ENCODE measurements at places on chromosomes 2 and 18.

DNA sequence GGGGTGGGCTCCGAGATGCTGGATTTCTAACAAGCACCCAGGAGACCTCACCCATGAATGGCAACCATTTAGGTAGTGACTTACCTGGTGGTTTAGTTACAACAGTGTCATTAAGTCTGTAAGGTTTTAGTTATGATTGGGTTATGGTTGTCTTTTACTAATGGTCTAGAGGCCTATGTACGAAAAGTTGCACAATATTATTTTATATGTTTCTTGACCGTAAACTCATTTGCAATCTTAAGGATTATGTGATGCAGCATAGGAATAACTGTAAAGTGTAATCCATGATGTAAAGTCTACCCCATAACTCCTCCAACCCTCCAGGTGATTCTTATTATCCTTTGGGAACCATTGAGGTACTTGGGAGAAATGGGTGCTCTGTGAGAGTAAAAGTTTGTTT, 155.4 kb upstream of the ZEB2 start:
- DNase-seq: no peak

DNA sequence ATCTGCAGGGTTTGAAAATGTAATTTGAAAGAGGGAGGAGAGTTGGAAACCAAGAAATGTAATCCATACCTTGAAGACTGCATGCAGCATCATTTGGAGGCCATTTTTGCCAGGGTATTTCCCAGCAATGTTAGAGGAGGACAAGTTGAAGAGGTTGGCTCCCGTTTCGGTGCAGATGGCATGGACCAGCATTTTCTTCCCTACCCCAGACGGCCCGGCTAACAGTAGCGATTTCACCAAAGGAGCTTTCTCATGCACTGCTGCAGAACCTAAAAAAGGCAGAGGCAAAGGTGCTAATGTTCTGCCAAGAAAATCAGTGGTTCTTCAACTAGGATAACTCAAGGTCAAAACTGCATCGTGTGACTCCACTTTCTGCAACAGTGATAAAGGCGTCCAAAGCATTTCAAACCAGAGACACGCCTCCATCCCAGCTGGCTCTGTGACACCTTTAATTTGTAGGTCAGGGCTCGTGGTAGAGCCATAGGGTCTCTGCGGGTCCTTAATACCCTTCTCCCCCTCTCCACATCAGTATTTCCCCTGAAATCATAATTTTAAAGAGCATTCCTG, 99.6 kb upstream of the ASB18 start:
- DNase-seq: no peak

- DNase-seq: peak; percentile 57
These were observed 225.5 kb upstream of the GALNT5 start for GRCh38 chr2:157032017-157032416.

- DNase-seq: no peak
These were observed 33.7 kb upstream of the IL1R2 start for GRCh38 chr2:101958061-101958460.

DNA sequence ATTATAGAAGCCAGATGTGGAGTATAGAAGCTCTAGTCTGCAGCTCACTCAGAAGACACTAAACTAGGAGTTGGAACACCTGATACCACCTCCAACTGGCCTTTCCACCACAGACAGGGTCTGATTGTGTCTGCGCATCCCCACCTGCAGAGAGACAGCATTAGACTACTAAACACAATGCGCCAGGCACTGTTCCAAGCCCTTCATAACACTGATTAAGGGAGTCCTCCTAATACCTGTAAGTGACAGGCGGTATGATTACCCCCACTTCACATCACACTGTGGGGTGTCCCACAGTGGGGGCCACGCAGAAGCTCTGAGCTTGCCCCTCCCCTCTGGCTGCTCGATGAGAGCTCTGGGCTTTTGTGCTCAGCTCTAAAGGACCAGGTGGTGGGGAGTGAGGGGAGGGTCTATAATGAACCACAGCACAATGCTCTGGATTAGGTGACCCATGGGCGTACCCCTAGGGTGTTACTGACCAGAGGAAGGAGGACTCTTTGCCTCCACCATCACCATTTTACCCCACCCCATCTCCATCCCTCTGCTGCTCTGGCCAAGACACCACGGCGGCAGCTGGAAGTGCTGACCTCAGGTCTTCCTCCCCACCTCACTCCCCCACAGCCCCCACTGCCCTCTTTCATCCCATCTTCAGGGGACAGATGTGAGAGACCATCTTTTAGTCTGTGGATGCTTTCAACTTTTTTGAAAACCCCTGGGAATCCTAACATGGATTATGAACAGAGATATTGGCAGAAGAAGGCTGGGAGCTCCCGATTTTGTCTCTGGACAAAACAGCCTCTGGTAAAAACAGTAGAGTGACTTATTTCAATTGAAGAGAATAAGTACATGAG, 145.1 kb downstream of the GFPT1 start:
- peak; percentile 76 for DNase-seq

DNA sequence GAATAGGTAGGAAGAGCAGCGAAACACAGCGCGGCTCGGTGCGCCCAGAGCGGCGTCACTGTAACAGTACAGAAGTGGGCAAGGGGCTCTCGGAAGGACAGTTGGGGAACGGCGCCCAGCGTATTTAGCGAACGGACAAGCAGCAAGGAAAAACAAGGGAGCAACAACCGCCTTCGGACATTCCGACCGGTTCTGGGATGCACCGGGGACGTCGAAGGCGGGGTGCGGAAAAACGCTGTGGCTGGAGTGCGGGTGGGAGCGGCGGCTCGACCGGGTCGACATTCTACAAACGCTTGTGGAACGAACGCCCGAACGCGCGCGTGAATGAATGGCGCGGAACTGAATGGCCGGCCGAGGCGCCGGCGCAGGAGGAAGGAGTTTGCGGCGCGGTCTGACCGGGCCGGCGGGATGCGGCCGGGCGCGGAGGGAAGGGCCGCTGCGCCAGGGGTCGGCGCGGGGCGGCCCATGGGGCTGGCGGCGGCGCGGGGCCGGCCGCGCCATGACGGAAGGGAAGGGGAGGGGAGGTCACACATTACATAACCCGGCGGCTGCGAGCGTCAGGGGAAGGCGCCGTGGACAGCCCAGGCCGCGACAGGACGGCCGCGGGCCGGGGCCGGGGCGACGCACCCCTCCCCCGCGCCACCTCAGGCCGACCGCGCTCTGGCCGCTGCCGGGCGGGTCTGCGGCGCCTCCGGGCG, 605 bp downstream of the REV1 start:
- DNase-seq: peak; percentile 83

- no peak for DNase-seq
These were observed 19.8 kb downstream of the INO80C start for GRCh38 chr18:35477974-35478373.

- no peak for DNase-seq
These were observed 77.0 kb upstream of the TACR1 start for GRCh38 chr2:75276093-75277029.

- no peak for DNase-seq
These were observed 165.2 kb upstream of the EPC2 start for GRCh38 chr2:148479398-148479797.

DNA sequence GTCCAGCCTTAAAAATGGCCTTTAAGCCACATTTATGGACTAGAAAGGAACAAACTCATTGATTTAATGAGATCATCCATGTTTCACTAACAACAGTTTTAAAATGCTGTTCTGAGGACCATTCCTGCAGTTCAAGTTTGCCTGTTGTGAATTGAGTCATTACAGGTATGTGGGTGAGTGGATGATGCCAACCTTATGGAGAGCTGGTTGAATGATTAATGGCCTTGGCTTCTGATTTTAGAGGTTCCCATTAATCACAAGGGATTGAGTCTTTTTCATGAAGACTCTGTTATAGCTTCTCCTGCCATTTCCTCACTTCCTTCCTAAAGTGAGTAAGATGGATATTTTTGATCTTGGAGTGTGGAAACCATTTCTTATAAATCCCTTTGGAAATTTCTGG, 459.8 kb upstream of the SLC14A2 start:
- no peak for DNase-seq

DNA sequence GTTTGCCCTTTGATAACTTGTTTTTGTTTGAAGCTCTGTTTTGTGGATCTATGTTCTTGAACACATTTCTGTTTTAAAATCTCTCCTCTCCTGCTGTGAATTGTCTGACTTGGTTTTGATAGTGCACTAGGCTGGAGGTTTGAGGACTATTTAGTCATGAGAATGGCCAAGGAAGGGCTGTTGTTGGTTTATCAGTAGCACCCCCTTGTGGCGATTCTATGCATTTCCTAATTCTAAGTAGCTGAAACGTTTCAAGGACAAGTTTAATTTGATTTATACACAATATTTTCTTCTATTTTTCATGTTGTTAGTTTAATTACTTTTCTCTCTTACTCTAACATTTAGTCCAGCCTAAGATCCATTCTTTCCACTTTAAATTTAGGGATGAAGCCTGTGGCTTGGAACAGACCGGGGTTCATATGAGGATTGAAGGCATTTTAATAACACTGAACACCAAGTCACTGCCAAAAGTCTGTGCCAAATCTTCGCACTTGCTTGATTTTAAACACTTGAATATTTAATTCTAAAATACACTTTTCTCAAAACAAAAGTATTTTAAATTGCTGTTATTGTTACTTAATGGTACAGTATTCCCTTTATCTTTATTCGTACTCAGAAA, 166.0 kb downstream of the SOCS6 start:
- DNase-seq: peak; percentile 56

DNA sequence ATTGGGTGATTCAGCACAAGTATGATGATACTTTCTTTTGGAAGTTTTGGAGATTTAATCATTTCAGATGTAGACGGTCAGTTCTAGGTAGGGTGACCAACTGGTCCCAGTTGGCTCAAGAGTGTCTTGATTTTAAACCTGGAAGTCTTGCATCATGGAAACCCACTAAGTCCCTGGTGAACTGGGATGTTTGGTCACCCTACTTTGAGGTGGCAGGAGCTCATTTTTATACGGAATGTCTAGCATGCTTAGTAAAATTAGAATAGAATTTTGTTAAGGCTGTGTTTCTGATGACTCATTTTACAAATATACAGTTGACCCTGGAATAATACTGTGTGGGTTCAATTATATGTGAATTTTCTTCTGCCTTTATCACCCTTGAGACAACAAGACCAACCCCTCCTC, 61.5 kb upstream of the DOCK10 start:
- no peak for DNase-seq

- DNase-seq: no peak
These were observed 14.1 kb upstream of the TXNL4A start for GRCh38 chr18:80002468-80002867.

DNA sequence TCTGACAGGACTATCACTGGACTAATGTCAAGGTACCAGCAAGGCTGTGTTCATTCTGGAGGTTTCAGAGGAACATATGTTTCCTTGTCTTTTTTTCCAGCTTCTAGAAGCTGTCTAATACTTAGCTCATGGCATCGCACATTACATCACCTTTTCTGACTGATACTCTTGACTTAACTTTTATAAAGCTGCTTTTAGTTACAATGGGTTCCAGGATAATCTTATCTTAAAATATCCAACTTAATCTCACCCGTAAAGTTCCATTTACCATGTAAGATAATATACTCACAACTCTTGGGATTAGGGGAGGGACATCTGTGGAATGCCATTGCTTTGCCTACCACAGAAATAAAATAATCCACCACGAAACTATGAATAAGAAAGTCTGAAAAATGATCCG, 394.2 kb downstream of the CDH19 start:
- DNase-seq: peak; percentile 3

DNA sequence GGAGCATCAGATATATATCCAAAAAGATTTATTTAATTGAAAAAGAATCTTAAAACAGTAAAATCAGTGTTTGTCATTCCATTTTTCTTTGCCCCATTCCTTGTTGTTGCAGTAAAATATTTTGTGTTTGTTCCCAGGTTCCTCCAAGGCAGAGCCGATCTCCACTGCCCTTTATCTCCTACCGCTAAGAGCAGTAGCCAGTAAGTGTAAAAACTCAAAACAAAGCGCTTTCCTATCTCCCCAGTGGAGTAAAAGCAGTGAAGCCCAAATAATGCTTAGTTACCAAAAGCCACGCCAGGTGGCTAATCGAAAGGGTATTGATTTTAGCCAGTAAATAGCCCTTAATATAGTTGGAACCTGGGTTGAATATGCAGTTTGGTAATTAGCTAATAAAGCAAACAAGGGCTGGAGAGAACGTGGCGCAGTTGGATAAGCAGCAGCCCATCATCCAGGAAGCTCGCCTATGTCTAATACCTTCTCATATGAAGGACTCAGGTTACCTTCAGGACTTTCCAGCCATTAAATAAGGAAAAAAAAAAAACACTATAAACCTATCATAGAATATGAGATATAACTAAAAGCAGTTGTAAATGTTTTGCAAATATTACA, 12.4 kb upstream of the GPD2 start:
- no peak for DNase-seq

- DNase-seq: peak; percentile 41
These were observed 750 bp downstream of the STRADB start for GRCh38 chr2:201452058-201452921.

GRCh38 chr2:16155766-16156165, 215.4 kb downstream of the MYCN start:
- DNase-seq: peak; percentile 12

GRCh38 chr2:179031731-179032408, 18.1 kb downstream of the CCDC141 start:
- DNase-seq: peak; percentile 43

DNA sequence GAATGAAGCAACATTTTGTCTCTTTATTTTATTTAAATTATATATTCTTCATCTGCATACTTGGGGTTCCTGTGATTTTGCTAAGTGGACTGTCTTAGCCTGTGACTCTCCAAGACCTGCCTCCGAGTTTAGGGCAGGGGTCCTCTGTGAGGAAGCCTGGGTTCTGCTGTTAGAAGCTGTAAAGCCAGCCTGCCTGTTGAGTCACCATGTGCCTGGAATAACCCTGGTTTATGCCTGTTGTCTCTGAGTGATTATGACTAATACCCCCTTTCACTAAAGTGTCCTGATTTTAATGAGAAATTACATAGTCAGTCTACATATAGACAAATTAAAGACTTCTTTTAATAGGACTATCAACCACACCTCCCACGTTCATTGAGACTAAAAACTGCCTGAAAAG, 369.1 kb downstream of the ZNF521 start:
- DNase-seq: no peak

DNA sequence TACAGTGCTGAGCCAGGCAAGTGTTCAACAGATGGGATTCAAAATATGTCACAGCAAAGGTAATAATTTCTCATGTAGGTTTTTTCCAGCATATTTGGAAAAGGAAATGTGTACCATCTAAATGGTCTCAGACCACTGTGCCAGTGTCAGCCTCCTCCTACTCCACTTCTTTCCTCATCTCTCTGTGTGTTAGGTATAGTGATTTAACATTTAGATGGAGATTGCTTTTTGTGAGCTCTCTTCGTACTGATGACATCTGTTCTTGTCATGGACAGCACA, 80.9 kb upstream of the TSPYL6 start:
- no peak for DNase-seq

- DNase-seq: no peak
These were observed 34.9 kb downstream of the IMMT start for GRCh38 chr2:86160156-86160952.

GRCh38 chr2:102975996-102976975, 214.5 kb downstream of the TMEM182 start:
- DNase-seq: peak; percentile 42

- DNase-seq: no peak
These were observed 362.7 kb downstream of the CPS1 start for GRCh38 chr2:210919128-210919527.

DNA sequence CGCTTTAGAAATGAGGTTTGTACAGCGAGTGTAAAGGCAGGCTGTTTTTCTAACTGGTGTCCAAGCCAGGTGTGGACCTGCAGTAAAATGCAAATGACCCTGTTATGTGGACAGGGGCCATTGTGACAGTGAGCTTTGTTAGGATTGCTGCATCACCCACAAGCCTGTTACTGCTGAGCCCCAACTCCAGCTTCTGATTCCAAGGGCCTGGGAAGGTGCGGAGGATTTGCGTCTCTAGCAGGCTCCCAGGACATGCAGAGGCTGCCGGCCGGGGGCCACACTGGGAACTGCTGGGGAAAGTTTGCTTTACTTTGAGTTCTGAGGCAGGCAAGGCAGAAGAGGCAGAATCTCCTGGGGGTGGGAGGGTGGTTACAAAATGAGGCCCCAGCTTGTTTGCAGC, 164.1 kb downstream of the GLI2 start:
- peak; percentile 54 for DNase-seq
